Stimulated activated CD4-positive, alpha-beta T cell treated with anti-CD3 and anti-CD28 coated beads, Interleukin-2, amount 100 ng/mL, for 24 hours (primary cell): ENCODE measurements at places on chromosomes 1 and 21.

DNA sequence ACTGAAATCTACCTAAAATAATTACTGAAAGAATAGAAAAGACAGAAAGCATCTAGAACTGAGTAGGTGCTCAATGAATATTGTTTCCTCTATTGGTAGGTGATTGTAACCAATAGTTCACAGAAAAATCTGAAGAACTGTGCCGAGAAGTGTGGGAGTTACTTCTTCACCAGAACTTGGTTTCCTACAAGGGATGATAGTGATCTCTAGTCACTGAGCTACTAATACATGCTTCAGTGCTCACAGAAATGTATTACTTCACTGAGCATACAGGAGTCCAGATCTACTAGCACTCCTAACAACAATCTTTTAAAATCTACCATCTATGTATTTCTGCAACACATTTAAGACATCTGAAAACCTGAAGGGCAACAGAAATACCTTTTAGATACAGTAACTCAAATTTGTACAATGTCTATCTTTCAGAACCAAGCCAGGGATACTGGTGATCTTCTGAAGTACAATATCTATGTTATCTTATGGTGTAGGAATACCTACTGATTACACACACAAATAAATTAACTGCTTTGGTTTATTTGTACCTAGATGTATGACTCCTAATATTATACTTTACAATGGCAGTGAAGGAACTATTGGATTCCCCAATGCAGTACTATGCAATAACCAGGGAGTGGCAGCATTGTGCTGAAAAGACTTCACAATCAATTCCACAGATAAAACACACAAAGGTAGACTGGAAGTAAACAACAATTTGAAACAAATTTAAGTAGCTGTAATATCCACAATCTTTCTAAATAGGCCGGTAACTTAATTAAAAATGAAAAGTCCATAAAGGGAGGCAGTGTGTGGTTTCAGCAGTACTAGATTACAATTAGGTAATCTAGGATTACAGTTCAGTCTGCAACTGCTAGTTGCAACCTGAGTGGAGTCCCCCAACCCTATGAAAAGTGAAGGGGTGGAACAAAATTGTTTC is 243.0 kb downstream of the SLC45A1 start:
- no peak for DNase-seq

- DNase-seq, result no peak
Measured at GRCh38 chr21:43364851-43365424, 62.0 kb downstream of the SIK1 start.

DNA sequence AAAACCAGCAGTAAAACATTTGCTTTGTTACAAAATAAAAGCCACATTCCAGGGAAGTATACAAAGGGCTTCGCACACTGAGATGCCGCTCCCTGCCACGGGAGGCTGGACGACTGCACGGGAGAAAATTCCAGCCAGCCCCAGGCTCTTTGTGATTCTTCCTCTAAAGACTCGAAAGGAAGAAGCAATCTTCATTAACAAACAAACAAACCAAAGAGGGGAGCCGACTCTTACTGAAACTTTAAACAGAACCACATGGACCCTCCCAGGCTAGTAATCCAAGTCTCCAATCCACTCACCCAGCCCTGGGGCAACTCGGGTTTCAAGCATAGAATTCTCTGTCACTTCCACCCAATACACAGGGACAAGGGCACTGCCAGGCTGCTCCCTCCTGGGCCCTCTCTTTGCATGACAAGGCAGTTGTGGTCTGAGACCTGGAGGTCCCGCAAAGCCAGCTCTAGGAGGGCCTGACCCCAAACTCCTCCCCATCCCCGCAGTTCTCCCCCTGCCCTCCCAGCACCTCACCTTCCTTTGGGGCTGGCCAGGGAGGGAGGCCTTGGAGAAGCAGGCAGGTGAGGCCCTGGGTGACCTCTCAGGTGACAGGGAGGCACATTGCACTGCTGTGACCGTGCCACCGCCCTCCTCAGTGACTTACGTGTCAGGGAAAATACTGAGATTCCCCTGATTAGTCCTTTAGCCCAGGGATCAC is 26.6 kb upstream of the COL18A1 start:
- DNase-seq, result no peak

- no peak for DNase-seq
Measured at GRCh38 chr1:191910245-191910644, 248.0 kb upstream of the RGS18 start.

DNA sequence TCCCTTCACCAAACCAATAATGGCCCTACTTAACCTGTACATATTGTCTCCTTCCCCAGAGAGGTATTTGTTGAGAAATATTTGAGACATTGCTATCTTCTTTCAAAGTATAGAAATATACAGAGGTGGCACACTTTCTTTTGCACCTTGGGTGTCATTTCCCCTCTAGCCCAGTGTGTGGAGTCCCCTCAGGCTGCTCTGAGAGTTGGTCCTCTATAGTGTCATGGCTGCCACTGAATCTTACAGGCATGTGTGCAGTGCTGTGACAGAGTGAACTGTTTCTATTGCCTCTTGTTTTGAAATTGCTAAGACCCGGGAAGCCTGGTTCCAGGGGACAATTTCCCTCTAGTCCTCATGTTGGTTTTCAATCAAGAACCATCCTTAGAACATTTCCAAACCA is 140.2 kb upstream of the KCNJ6 start:
- no peak for DNase-seq

DNA sequence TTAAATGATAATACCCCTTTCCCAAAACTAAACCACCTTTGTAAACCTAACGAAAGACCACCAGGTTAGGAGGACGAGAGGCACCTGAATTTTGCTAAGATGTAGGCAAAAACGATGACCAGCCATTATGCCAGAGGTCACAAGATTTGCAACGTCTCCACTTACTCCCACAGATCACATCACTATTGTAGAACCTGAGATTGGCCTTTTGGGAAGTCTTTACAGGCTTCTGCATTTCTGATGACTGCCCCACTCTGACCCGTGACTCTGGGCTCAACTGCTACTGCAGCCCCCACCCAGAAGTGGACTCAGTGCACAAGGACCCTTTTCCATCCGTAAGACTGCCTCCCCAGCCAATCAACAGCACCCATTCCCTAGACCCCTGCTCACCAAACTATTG is 36.4 kb upstream of the COL6A2 start:
- no peak for DNase-seq

DNA sequence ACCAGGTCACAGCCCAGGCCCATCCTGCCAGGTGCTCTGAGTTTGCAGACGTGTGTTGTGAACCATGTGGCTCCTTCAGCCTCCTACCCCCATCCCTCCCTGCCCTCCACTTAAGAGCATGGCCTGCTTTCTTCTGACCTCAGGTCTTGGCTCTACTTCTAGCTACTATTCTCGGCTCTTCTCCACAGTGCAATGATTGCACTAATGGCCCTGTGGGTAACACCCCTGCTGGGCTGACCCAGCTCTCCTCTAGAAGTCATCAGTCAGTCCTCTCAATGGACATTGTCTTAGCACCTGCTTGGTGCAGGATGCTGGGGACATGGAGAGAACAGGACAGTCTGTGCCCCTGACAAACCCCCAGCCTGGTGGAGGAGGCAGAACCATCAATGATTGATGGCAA is 22.2 kb upstream of the IFFO2 start:
- DNase-seq, result no peak

- DNase-seq, result no peak
Measured at GRCh38 chr1:54385727-54386022, 20.5 kb downstream of the SSBP3 start.
